CD4-positive, alpha-beta T cell treated with Interleukin-10 for 1 hour (primary cell): ENCODE measurements at places on chromosomes 4 and X.

DNA sequence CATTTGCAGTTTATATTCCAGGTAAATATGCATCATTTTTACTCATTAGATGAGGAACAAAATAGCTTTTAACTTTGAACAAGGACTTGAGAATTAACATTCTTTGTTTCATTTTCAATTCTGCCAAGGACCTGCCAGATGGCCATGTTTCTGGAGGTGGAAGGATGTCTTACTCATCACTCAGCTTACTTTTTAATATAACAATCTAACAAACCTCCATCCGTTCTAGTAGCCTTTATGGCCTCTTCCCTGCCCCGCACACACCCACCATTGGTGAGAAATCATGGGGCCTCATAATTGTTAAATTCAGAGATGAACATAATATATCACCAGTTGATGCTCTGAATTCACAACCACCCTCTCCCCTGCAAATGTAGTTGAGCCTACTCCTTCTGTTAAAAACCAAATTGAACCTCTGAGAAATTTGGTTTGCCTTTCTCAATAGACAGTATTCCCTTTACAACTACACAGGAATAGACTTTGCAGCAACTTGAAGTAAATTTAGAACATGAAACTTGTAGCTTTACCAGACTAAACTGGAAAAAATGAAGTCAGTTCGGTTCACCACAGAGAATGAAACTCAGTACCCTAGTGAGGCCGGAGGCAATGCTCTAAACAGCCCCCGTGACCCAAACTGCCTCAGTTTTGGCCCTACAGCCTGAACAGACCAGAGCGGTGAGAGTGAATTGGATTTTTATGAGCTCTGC, 50.1 kb upstream of the ACSL4 start:
- peak; percentile 1 for DNase-seq

- DNase-seq: no peak
These were observed 117.0 kb downstream of the SPOCK3 start for GRCh38 chr4:167117273-167117672.

DNA sequence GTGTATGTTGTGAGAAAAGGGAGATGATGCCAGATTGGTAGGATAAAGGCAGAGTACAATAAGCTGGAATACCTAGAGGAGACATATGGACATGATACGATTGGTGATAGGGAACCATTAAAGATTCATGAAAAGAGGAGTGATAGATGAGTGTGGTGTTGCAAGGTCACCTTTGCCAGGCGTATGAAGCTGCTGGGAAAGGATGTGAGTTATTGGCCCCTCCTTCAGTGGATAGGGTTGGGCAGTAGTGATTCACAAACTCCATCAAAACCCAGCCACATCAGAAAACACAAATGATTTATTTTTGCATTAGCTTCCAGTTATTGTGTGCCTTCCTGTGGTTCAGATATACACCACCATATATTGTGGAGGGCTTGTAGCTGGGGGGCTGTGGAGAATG, 34.3 kb downstream of the TMEM164 start:
- DNase-seq: no peak

DNA sequence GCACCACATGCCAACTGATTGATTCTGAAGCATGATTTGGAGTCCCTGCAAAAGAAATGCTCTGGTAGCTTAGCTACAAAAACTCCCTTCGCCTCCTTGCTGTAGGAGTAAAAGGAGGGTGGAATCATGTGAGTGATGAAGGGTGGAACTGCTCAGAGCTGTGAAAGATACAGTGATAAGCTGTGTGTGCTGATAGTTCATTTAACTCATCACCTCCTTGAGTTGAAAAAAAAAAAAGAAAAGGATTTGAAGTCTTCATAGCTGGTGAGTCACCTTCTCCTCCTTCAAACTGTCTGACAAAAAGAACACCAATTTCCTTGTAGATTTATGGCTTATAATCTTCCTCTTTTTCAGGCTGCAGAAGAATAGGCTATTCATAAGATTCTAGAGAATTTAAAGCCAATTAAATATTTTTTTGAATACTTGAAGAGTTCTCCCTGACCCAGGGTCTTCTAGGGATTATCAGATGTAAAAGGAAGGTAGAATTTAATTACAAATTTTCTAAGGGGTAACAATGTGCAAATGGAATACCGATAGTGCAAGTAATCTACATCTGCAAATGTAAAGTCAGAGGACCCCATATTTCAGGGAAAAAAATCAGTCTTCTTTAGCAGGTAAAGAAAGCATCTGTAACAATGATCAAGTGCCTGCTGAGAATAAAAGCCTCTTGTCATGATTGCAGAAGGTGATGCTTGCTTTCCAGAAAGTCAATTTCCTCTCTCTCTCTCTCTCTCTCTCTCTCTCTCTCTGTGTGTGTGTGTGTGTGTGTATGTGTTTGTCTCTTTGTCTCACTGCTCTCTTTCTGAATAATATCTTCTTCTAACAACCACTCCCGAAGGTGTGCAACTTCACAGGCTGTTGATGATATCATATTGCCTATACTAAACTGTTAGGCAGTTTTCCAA, 208.8 kb upstream of the VEGFC start:
- DNase-seq: no peak

DNA sequence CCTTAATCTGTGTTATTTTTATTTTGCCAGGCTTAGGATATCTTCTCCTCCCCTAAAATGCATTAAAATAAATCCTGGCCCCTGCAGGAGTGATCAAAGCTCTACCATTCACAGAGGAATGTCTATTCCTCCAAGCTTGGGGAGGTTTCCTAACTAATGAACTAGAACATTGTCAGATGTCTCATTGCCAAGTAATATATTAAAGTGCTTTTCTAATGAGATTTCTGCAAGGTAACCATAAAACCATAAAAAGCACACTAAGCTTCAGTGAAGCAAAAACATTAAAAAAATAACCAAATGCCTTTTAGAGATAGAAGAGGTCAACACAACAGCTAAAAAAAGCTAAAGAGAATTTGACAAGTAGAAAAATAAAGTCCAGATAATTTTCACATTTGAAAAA, 34.8 kb downstream of the IGFBP7 start:
- DNase-seq: no peak

GRCh38 chr4:152780267-152780778, 569 bp downstream of the ARFIP1 start:
- DNase-seq: no peak

DNA sequence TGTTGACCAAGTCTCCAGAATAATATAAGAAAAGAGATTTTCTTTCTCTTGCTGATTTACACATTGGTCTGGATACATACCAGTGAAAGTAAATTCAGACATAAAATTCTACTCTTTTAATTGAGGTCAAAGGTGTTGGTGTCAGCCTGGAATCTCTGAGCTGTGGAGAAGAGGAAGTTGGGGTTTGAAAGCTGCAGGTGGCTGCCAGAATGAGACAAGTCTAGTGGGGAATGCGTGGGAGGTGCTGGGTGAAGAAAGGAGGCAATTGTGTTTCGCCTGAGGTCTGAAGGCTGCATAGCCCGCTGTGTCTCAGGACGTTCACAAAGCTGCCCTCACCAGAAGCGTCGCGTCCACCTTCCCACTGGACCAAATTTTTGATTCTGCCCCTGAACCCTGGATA, 31.2 kb downstream of the PHEX start:
- DNase-seq: no peak

DNA sequence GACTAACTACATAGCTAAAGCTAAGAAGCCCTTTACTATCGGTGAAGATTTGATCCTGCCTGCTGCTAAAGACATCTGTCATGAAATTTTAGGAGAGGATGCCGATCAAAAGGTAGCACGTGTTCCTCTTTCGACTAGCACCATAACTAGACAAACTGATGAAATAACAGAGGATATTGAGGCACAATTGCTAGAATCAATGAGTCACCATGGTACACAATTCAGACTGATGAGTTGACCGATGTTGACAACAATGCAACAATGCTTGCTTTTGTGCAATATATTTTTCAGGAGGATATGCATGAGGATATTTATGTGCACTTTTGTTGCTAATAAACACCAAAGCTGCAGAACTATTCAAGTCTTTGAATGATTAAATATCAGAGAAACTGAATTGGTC, 24.3 kb downstream of the TBCK start:
- DNase-seq: no peak

DNA sequence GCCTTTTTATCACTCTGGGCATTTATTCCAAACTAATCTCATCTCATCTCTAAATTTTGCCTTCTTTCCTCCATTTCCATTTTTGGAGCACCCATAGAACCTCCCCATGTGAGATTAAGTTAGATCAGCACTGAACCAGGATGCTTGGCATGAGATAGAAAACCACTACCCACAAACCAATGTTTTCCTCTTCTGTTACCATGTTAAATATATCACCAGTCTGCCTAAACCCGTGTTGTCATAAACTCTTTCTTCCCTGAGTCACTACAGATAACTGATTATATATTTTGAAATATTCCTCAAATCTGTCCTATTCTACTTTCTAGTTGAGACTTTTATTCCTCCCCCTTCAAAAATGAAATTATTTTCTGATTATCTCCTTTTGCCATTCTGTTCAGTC, 37.6 kb downstream of the GABRB1 start:
- no peak for DNase-seq

- no peak for DNase-seq
These were observed 24.5 kb downstream of the DAPP1 start for GRCh38 chr4:99841129-99841528.

DNA sequence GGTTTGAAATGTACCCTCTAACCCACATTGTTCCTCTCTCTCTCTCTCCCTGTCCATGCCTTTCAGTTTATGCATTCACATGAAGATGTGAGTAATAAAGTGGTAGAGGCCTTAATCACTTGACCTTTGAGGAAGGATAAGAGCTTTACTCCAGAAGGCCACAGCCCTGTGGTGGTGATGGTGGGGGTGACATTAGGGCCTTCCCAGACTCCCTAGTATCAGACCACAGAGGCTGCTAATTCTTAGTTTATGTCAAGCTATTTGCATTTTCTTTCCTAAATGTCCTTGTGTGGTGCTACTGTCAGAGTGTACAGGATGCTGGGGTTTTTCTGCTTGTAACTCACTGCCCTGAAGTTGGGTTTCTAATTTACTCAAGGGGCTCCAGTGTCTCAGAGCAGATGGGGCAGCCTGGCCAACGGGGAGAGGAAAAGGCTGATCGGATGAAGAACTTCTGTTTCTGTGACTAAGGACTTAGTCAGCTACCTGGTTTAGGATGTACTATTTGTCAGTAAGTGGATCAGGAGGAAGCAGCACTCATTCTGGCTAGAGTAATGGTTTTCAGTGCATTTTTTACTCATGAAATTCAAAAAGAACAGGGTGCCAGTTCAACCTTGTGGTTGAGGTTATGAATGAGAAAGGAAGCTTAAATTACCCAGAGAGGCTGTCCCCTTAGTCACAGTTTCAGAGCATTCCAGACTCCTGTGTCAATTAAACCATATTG, 509.6 kb upstream of the DIPK2B start:
- no peak for DNase-seq

GRCh38 chrX:106811131-106811910, 8.8 kb downstream of the TBC1D8B start:
- DNase-seq: no peak

GRCh38 chr4:186728631-186729271, 5.1 kb upstream of the FAT1 start:
- DNase-seq: no peak

DNA sequence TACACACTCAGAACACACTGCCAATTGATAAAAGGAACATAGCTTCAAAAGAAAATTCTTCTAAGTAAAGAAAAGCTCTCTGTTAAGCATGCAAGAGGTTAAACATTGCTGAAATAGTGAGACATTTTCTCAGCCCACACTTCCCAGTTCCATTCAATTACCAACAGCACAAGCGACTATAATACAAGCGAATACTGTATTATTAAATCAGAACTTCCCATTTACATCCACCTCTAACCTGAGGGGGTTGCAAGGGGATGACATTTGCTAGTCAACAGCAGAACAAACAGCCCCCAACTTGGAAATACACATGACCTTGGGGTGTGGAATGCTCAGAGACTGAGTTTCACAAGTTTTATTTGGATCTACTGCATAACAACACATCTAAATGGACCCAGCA, 1.1 kb downstream of the FSTL5 start:
- DNase-seq: no peak

GRCh38 chr4:119118397-119118796, 17.2 kb upstream of the MYOZ2 start:
- DNase-seq: no peak

DNA sequence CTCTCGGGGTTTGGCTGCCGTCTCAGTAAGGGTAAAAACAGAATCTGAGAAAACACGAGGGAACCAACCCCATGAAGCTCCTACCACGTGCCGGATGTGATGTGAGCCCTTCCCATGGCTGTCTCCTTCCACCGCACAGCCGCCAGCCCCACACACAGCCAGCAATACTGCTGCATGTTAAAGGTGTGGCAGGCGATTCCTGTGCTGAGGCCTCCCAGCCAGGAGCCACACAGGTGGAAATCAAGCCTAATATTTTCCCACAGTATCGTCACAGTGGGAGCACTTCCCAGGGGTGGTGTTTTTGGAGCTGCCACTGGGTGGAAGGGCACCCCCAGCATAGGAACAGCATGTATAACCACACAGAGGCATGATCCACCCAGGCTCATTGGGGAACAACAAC, 77.5 kb downstream of the SLC2A9 start:
- DNase-seq: no peak

- no peak for DNase-seq
These were observed 224.9 kb upstream of the FAT1 start for GRCh38 chr4:186948361-186949242.

GRCh38 chrX:108298165-108298602, 140.0 kb downstream of the COL4A6 start:
- DNase-seq: no peak

DNA sequence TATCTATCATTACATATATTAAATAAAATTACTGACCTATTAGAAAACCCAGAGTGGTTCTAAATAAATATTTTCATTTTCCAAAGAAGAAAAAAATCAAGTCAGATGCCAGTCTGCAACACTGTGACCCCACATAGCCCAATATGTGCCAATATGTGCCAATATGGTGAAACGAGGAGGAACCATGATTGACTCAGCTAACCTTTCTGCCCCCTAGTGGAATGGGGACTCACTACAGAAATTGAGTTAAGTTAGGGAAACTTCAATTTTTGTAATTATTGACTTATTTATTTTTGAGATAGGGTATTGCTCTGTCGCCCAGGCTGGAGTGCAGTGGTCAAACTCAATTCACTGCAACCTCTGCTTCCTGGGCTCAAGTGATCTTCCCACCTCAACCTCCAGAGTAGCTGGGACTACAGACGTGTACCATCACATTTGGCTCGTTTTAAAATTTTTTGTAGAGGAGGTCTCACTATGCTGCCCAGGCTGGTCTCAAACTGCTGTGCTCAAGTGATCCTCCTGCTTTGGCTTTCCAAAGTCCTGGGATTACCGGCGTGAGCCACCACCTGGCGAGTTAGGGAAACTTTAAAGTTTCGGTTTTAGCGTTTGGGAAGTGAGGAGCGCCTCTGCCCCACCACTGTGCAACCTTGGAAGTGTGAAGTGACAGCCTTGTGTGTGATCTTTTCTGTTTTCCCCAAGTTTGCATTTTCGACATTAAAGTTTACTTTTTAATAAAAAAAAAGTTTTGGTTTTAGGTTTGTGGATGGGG, 116.8 kb upstream of the SHISA3 start:
- peak; percentile 19 for DNase-seq

DNA sequence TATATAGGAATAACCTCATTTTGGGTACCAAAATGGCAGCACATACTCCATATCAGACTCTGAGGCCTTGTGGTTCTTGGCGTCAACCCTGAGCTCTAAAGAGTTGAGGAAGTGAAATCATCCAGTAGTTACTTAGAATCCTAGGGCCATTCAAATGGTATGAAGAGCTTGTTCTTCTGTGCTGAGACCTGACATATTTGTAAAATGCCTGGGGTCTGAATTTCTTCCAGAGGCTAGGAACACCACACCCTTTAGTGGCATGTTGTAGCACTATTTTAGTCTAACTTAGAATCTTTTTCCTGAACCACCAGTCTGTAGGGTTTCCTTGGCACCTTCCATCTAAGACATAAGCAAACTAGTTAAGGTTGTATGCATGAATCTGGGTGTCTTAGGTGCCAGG, 18.1 kb upstream of the GDPD2 start:
- DNase-seq: no peak

- peak; percentile 63 for DNase-seq
These were observed 599 bp upstream of the IL2RG start for GRCh38 chrX:71111921-71112431.
